ENCODE measurements at places on chromosomes 12 and 14.

DNA sequence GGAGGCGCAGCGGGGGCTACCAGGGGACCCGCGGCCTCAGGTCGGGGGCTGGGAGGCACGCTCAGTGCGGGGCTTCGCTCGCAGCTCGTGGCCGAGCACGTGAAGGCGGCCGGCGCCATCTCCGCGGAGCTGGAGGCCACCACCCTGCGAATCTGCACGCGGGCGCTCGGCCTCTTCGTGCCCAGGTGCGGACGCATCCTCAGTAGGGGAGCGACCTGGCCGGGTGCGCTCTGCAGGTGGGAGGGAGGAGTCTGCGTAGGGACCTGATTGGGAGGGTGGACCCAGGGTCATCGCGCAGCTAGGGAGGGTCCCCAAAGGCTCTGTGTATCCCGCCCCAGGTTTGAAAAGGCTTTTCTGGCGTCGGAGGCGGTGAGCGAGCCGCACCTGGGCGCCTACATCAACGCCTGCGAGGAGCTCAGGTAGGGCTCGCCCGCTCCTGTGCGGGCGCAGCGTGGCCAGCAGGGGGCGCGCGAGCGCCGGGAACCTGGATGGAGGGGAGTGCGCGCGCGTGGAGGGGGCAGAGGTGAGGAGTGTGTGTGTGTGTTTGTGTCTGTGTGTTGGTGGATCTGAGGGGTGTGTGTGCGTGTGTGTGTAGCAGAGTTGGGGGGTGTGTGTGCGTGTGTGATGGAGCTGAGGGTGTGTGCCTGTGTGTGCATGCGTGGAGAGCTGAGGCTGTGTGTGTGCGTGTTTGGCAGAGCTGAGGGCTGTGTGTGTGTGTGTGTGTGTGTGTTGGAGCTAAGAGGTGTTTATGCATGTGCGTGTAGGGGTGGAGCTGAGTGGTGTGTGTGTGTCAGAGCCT lies 10.3 kb downstream of the EXOC3L4 start:
- no peak for DNase-seq

GRCh38 chr12:69816082-69816481 lies 8.9 kb upstream of the MYRFL start:
- no peak for DNase-seq

DNA sequence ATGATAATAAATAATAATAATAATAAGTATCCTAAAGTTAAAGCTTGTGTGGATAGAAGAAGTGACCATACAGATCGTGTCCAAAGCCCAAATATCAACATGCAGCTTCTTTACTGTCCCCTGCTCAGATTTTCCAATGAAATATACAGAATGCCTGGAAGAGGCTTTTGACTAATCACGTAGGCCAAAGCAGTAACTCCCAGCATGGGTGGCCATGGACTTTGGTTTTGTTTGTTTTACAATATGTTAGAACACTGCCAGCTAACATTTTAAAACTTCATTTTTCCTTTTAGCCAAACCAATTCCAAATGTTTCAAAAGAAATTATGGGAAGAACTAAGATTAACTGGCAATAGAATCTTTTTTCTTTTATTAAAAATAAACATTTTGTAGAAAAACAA lies 400.0 kb upstream of the FLRT2 start:
- no peak for DNase-seq

GRCh38 chr12:27085654-27086053 lies 3.3 kb upstream of the C12orf71 start:
- DNase-seq, result no peak

GRCh38 chr14:49092345-49092744 lies 493.8 kb downstream of the RPS29 start:
- DNase-seq, result no peak

DNA sequence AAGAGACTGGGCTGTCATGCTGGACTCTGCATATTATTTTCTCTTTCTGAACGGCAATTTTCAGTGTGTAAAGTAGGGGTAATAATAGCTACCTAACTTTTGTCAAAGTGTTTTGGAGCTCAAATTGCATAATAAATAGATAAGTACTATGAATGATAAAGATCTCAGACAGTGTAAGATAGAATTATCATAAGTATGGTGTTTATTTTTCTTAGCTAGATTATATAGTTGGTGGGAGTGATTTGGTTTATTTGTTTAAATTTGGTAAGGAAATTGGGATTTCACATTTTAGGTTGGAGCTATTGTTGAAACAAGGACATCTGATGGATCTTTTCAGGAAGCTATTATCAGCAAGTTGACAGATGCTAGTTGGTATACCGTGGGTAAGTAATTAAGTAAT lies 7.4 kb downstream of the ARID4A start:
- DNase-seq, result no peak

- DNase-seq, result no peak
These were observed 48.1 kb upstream of the SMCO2 start for GRCh38 chr12:27398466-27398865.

DNA sequence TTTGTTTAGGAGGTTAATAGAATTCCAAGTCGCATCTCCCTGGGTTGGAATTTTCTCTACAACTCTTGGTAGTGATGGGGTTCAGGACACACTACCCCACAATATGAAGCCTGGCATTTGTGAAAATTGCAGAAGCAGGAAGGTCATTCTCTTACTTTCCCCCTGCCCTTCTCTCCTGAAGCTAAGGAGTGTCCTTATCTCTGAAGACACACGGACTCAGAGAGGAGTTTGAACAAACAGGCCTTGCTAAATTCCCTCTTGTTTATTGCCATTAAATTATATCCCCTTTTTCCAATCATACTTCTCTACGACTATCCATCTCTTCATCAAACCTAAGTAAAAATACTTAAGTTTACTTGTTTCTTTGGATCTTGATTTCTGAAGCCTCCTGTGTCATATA lies 443.0 kb downstream of the RAD51B start:
- DNase-seq, result no peak

DNA sequence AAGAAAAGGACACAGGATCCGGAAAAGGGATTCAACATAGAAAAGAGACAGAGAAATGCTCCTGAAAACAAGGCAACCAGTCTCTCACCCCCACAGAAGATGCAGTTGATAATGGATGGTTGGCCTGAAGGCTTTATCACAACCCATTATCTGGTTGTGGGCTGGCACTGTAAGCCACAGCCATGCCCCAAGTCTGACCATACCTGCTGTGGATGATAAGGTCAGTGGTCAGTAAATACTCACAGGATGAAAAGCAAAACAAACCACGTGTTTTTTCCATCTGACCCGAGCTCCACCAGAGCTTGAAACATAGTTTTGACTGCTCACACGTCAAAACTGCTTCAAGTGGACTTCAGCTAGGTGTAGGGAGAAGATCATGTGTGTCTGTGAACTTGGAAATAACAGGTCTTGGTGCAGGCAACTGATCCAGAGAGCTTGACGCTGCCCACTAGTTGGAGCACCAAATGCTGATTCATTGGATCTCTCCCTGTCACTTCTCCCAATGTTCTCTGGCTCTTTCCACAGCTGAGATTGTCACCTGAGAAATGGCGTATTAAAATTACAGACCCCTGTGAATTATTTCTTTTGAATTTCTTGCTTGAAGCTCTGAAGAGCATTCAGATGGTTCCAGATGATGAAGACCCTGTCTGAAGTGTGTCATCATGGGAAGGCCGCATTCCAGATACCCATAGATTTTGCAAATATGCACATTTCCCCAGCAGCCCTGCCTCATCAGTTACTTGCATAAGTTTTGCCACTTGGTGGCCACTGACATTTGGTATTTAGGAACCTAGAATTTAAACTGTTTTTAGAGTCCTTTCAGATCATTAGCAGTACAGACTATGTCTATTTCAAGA lies 8.5 kb downstream of the TMEM233 start:
- no peak for DNase-seq

DNA sequence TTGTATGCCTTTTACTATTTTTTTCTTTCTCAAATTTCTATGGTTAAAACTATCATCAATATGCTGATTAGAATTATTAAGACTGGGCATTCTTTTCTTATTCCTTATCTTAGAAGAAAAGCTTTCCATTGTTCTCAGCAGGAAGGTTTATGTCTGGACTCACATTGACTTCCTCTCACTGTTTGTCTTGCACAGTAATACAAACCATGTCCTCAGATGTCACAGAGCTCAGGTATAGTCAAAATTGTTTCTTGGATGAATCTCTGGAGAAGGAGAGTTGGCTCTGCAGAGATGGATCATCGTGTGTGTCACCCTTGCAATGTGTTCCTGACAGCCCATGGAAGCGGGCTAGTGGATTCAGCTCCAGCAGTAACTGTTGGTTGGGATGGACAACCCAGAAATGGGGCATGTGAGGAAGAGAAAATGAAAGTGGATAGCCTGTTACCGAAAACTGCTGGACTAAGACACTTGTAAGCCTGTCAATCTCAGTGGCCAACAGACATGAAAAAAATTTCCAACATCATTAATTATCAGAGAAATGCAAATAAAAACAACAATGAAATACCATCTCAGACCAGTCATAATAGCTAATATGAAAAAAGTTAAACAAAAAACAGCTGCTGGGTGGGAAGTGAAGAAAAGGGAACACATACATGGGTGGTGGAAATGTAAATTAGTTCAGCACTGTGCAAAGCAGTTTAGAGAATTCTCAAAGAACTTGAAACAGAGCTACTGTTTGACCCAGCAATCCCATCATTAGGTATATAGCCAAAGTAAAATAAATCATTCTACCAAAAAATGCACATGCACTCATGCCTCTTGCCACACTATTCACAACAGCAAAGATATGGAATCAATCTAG lies 967.8 kb downstream of the TMEM121 start:
- no peak for DNase-seq

DNA sequence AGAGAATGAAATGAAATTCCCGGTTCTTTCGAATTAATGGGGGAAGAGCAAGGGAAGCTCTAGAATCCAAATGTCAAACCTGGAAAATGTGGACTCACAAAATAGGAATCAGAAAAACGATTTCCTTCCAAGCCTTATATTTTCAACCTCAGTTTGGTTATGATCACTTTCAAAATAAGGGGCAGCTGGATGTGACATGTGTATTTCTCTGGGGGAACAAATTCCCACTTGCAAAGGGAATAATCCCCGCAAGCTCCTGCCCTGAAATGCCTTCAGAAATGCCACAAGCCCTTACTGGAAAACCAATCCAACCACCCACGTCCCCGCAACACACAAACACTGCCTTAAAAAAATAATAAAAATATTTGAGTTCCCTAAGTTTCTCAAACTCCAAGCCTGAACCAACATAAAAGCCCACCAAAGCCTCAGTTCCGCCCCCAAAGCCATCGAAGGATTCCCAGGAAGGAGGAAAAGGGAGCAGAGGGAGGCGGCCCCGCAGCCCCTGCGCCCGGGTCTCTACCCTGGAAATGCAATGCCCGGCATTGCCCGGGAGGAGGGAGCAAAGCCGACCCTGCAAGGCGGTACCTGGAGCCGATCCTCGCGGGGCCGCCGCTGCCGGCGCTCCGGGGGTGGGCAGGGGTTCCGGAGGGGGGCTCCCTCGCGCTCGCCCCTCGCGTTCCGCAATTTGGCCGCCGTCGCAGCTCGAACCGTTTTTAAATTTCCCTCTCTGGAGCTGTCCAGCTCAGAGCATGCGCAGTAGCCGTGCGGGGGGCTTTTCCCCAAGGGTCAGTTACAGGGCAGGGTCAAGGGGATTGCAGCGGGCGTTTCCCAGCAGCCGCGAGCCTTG lies at the start of gene FOXN4:
FOXN4 (minus strand) TSS at position 751 of the 847 bp plus-strand sequence. CDS start 963 bp downstream, outside the sequence.
- DNase-seq, result no peak
